ENCODE measurements at places on chromosomes 2 and 18.

GRCh38 chr18:59730896-59731295 lies 33.7 kb upstream of the CCBE1 start:
- DNase-seq, result no peak

DNA sequence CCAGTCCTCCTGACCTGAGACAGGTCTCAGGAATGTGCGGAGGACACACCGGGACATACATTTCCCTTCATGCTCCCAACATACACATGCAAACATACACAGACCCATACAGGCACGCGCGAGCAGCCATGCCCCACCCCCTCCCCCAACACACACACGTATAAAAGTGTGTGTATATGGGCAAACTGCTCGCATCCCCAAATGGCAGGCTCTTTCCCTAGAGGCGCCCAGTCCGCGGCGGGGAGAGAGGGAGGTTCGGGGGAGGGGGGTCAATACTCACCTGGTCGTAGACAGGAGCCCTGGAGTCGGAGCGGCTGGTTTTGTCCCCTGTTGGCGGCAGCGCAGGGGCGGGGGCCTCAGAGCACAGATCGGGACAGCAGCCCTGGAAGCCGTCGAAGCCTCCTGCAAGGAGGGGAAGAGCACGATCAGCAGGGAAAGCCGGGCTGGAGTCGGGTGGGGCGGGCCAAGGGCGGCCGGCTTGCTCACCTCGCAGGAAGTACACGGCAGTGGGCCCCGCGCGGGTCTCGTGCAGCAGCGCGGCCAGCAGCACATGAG lies 682 bp downstream of the DUSP2 start:
- no peak for DNase-seq

GRCh38 chr2:166365803-166366420 lies 9.8 kb downstream of the SCN9A start:
- DNase-seq, result no peak

GRCh38 chr2:172412984-172413492 lies 14.3 kb upstream of the ITGA6 start:
- DNase-seq, result no peak

GRCh38 chr18:68406761-68407160 lies 308.1 kb downstream of the TMX3 start:
- no peak for DNase-seq

- DNase-seq, result no peak
Measured at GRCh38 chr2:138640921-138641676, 139.1 kb downstream of the NXPH2 start.

- no peak for DNase-seq
Measured at GRCh38 chr18:65651192-65651591, 99.6 kb upstream of the CDH7 start.

DNA sequence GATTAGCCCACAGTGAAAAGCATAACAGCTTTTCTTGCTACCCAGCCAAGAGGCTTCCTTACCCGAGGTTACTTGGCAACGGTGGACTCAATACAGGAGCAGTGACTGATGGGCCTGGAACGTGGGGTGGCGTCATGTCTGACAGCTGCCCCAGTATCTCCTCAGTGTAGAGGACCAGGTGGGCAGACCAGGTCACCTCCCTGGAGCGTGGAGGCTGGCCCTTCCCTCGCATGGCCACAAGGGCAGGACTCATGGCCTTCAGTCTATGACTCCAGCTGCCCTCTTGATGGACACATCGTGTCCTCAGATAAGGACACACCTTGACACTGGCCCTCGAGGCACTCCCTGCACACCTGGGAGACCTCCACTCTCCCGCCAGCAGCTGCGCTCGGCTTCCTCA lies 6.4 kb downstream of the ASPRV1 start:
- DNase-seq, result no peak

DNA sequence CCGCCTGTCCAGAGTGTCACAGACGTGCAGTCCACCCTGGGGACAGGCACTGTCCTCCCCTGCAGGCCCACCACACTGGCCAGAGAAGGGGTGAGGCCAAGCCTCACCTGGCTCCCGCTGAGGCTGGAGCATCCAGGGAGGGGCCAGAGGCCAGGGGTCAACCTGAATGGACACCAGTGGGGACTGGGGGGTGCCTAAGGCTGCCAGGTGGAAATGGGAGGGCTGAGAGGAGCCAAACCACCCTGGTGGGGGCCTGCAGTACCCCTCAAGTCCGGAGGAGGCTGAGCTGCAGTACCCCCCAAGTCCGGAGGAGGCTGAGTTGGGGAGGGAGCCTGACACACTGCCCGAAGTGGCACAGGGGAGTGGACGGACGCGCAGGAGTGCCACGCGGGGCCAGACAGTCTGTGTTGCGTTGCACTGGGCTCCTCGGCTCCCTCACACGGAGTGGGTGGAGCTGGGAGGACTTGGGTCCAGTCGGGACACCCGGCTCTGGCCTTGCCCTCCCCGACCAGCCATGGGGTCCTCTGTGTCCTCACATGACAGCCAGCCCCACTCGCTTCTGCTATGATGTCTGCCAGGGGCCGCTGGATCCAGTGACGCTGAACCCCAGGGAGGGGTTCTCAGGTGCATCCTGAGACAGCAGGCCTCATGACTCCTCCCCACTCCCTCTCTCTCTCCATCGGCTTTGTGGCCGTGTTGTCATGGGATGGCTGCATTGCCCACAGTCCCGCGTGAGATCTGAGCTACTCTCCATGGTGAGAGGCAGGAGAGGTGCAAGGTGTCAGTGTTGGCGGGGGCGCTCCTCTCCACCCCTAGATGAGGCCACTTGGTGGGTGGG lies 22.3 kb upstream of the GPC1 start:
- no peak for DNase-seq

GRCh38 chr18:71902482-71902881 lies 641.7 kb downstream of the CBLN2 start:
- DNase-seq, result no peak

GRCh38 chr2:66426244-66427111 lies 8.4 kb upstream of the MEIS1 start:
- DNase-seq, result no peak

DNA sequence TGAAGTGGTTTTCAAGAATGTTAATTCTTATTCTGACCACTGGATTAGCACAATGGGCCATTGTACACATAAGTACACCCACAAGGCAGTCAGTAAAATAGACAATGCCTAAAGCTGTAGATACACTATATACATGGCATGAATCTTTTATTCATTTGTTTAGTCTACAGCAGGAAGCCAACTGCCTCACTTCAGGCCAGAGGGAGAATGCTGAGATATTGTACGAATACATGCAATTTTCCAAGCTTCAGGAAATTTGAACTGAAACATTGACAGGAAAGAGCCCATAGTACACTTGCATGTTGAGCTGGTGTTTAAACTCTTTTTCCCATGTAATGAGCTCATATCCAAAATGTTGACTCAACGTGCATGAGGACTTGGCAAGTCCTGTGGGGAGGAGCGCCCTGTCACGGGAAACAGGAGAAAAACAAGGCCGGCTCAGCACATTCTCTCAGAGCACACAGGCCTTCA lies 111.6 kb upstream of the CYP1B1 start:
- peak; percentile 19 for DNase-seq

GRCh38 chr2:203806761-203807160 lies 60.8 kb upstream of the CTLA4 start:
- DNase-seq, result no peak

DNA sequence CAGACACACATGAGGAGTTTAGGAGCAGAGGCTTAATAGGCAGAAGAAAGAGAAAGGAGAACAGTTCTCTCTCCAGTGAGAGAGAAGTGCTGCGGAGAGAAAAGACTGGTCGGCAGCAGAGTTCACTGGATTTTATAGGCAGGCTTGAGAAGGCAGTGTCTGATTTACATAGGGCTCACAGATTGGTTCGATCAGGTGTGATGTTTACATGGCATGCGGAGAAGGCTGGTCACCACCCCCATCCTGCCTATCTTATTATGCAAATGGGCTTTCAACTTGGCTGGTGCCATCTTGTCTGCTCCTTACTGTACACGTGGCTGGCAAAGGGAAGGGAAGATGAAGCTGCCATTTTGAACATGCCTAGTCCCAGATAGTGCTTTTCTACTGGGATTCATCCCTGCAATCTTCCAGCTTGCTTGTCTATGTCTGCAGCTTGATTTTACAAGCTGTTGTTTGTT lies 113.4 kb downstream of the AP1S3 start:
- DNase-seq, result no peak

Measured in NCI-H748 treated with DMSO at 0.1 percent for 48 hours (cell line).